ENCODE measurements at places on chromosomes 12 and 14. TPM values are rescaled to one million over a fixed set of nuclear protein-coding genes. Genes with fewer than 3 reads are reported as not detected.

GRCh38 chr12:52073531-52074381, 4.0 kb downstream of the ATG101 start:
- peaks cover 2% of the 10 kb centered on the region for H3K36me3 ChIP-seq
- no peak for DNase-seq
- no peaks in the 10 kb centered on the region for H3K27me3 ChIP-seq
- H3K27ac ChIP-seq = peak overlapping the region; percentile 76

- H3K4me3 ChIP-seq = no peak overlapping the region
- H3K36me3 ChIP-seq = no peaks in the 10 kb centered on the region
- no peak overlapping the region for H3K27ac ChIP-seq
- no peaks in the 10 kb centered on the region for H3K4me1 ChIP-seq
- H3K27me3 ChIP-seq = no peaks in the 10 kb centered on the region
Measured at GRCh38 chr14:35213143-35213788, 78.9 kb upstream of the PSMA6 start.

DNA sequence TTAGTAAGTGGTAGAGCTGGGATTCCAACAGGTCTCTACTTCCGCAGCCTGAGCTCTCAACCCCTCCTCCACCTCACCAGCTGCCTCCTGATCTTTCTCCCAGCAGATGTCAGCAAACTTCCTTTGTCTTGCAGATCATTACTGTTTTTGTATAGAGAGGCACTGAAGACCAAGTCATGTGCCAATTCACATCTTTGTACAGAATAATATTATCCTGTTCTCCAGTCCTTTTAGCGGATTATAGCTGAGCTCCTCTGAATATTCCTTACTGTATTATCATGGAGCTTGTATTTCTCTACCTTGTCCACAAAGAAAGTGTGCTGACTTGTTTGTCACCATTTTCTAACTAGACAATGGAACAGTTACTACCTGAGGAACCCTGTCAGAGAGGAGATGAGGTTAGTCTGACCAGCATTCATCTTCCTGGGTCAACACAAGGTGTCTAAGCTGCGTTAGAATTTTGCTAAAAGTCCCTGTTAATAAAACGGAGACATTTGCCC, 142.3 kb upstream of the ARHGAP5 start:
- no peaks in the 10 kb centered on the region for H3K36me3 ChIP-seq
- no peak overlapping the region for H3K4me3 ChIP-seq
- H3K27ac ChIP-seq = no peak overlapping the region
- no peaks in the 10 kb centered on the region for H3K27me3 ChIP-seq
- peak; percentile 77 for DNase-seq

GRCh38 chr14:89027097-89027740, 202.8 kb downstream of the TTC8 start:
- H3K4me3 ChIP-seq = peak overlapping the region; percentile 25
- H3K4me1 ChIP-seq = no peaks in the 10 kb centered on the region
- no peaks in the 10 kb centered on the region for H3K36me3 ChIP-seq

GRCh38 chr12:62525271-62525670, 58.6 kb downstream of the MON2 start:
- no peaks in the 10 kb centered on the region for H3K4me1 ChIP-seq
- no peaks in the 10 kb centered on the region for H3K36me3 ChIP-seq
- H3K27me3 ChIP-seq = no peaks in the 10 kb centered on the region
- no peak for DNase-seq
- no peak overlapping the region for H3K27ac ChIP-seq
- H3K4me3 ChIP-seq = no peak overlapping the region

The MSRB3 gene
- 10.3 TPM for polyA plus RNA-seq

GRCh38 chr12:118870551-118870950, 110.8 kb upstream of the SRRM4 start:
- no peak overlapping the region for H3K4me3 ChIP-seq
- H3K27me3 ChIP-seq = no peaks in the 10 kb centered on the region
- H3K36me3 ChIP-seq = no peaks in the 10 kb centered on the region

- H3K4me1 ChIP-seq = no peaks in the 10 kb centered on the region
- H3K36me3 ChIP-seq = no peaks in the 10 kb centered on the region
- H3K4me3 ChIP-seq = no peak overlapping the region
- H3K27me3 ChIP-seq = no peaks in the 10 kb centered on the region
Measured at GRCh38 chr12:727321-727720, 25.1 kb upstream of the WNK1 start.
